SHP77 treated with DMSO at 0.1 percent for 48 hours (cell line): ENCODE measurements at places on chromosomes 7 and 10.

DNA sequence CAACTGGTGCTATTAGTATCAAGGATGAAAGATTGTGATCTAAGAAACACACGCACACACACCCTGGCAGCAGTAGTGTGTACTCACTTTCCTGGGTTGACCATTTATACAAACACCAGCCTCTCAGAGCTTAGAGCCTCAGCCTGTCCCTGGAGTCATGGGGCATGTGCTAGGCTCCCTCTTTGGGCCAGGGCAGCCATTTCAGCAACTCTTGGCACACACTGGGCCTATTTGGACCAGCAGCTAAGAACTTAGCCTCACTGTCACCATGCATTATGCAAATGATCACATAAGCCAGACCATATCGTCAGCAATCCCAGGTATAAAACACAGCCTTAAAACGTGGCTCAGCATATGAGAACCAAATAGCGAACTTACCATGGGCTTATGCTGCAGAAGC is 51.3 kb downstream of the GLI3 start:
- no peak for DNase-seq

DNA sequence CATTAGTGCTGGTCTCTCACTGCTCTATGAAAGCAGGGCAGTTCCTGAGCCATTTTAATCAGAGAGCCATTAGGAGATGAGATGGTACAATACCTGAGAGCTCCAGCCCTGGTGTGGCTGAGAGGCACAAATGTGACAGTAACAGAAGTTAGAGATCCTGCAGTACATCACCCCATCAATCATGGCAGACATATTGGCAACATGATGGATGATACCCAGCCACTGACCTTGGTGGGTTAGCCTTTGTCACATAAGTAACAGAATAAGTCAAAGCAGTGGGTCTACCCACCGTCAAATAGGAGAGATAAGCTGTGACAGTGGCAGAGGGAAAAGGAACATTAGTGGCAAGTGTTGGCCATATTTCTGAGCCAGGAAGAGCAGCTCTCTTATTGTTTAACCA is 53.3 kb upstream of the NXPH1 start:
- no peak for DNase-seq

DNA sequence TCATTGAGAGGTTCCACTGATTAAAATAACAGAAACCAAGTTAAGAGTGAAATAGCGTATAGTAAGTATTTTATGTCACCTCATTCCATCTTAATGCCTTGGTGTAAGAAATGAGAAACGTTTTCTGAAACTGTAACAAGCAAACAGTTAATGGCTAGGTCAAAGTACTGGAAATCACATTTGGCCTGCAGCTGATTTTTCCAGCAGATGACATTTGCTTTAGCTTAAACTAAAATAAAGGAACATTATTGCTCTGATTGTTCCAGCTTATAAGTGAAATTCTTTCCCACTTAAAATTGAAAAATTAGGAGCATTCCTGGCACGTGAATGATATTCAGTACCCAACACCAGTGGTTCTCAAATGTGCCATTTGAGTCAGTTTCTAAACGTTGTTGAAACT is 213.6 kb upstream of the DPP6 start:
- DNase-seq, result no peak

DNA sequence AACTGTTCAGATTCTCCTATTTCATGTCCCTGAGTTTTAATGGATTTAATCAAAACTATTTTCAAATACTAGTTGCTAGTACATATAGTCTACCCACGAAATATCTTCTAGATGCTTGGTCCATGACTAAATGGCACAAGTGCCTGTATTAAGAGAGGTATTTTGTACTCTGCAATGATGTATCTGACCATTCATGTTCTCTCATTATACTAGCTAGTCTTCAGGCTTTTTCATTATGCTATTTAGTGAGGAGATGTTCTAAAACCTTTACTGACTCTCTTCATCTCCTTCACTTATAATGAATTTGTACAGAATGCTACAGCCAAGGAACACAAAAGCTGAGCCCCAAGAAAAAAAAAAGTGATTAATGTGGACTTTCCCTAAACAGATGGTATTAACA is 222.5 kb downstream of the AHR start:
- DNase-seq, result no peak

DNA sequence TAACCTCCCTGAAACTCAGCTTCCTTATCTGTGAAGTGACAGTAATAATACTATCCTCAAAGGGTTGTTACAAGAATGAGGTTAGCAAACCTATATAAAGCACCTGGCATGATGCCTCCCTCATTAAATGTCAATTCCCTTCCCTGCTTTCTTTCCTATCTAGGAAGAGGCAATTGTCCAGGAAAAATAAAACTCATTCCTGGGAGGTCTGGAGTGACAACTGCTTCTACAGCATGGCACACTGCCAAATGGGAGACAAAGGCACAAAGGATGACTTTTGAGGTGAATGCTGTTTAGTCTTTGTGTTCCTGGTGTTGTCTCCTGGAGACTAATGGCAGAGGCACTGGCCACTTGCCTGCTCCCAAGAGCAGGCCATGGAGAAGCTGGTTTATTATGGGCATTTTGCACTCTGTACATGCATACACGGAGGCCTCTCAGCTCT is 32.2 kb upstream of the PDE1C start:
- DNase-seq, result no peak

DNA sequence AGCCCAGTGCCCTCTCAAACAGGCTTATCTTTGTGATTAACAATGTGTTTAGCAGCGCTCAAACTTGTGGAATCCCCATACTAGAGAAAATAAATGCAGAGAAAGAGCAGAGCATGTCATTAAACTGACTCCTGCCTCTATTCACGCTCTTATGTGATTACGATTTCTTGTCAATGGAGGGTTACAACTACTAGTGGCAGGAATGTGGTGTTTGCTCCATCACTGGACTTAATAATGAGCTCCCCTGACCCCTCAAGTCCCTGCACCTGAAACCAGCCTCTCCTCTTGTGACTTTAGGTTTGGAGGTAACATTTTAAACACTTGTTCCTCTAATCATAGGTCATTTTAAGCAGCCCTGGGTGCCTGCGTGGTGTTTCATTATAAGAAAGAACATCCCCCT is 121.9 kb downstream of the PLPP4 start:
- no peak for DNase-seq

DNA sequence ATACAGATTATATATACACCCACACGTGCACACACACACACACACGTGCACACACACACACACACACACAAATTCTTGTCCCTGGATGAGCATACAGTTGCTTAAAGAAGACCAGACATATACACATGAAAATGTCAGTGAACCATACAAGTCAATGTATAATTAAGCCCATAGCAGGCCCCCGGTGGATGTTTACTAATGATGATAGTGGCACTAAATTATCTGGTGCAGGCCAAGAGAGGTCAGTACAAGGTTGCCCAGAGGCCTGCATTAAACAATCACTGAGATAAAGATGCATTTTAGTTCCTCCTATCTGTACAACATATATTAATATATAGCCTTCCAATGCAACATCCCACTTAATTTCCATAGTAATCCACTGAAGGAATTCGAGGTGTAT is 860.5 kb downstream of the LRMDA start:
- no peak for DNase-seq

DNA sequence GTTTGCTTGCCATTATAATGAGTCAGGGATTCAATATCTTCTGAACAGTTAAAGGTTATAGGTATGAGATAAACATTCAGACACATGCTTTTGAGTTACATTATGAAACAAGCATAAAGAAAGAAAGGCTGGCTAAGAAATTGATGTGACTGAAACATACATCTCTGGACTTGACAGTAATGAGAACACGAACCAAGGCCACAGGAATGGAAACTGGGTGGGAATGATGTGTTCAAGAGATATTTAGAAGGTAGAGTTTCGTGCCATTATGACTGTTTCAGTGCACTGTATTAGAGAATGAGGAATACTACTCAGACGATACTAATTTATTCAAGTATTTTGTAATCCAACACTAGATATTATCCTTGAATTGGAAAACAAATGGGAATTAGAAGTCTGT is 332.1 kb upstream of the MAGI2 start:
- no peak for DNase-seq
